AG04449 (cell line): ENCODE measurements at places on chromosomes 7 and 10.

DNA sequence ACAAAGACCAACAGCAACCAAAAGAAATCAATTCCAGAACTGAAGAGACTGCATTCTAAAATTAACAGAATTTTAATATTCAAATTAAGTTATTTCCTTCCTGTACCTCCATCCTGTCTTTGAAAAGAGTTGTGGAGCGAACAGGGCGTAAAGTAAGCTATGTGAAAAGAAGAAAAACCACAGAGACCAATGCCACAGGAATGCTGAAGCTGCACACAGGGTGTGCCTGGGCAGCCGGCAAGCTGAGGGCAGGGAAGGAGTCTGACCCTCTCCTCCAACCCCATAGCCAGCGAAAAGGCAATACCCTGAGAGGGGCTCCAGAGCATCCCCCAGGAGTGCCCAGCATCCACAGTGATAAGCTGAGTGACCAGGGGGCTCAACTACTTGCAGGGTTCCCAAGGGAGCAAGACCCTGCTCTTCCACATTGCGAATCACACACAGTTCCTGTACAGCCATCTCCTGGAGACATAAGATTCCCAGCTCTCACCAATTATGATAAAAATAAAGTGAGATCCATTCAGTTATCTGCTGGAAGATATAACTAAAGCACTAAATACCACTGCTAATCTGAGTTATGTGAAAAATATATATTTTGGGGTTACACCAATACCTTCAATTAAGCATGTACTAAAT lies 93.8 kb downstream of the PARD3 start:
- no peak for DNase-seq

- DNase-seq: peak; percentile 37
Measured at GRCh38 chr10:15035385-15036301, 8.1 kb upstream of the OLAH start.

- DNase-seq: no peak
Measured at GRCh38 chr7:24381894-24382505, 98.0 kb downstream of the NPY start.

DNA sequence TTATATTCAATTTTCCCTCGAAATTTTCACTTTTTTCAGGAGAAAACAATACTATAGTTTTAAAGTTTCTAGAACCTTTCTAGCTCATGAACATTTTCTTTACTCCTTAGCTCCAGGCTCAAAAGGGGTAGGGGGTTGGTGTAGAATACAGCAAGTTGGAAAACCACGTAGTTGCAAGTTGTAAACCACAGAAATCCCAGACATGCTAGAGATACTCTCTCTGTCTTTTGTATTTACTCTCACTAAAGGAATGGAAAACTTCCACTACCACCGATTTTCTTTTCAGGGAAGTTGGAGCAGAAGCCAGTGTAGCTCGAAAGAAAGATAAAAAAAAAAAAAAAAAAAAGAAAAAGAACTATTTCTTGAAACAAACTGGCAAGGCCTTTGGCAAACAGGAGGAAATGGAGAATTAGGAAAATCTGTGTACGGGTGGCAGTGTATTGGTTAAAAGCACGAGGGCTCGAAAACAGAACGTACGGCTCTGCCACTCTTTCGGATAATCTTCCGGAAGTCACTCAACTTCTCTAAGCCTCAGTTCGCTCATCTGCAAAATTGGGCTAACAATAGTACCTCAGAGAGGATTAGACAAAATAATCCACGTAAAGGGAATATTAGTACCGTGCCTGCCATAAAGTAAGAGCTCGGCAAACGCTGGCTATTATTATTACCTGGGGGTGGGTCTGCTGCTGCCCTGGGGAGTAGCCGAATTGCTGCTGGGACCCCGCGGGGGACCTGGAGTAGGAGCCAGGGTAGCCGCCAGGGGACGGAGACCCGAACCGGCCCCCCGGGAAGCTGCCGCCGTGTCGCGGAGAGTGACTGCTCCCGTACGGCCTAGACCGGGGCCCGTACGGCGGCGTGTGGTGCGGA lies 628 bp downstream of the MPLKIP start:
- DNase-seq: no peak

DNA sequence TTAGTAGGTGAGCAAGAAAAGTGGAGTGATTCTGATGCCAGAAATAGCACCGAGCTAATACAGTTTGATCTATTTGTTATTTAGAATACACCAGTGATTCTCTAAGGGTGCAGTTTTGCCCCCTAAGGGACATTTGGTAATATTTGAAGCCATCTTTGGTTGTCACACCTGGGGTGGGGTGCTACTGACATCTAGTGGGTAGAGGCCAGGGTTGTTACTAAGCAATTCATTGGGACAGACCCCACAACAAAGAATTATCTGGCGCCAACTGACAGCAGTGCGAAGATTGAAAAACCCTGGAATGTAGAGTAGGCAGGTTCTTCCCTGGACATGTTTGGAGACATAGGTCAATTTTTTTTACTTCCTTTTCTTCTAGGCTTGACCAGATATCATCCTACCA lies 14.6 kb downstream of the PALS2 start:
- no peak for DNase-seq

DNA sequence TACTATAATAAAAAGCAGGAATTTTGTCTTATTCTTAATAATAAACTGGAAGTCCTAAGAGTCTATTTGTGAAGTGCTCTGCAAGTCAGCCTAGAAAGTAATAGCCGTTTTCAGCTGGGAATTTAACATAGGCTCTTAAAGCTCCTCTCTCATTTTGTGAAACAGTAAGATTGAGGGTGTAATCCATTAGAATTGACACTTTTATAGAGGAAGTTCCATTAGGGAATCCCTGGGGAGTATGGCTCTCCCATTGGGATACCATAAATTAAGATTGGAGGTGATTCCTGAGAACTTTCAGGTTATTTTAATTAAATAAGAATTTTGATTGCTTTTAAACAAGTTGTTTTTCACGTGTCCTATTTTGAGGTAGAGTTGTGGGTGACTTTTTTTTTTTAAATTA lies 68.0 kb downstream of the EXOC4 start:
- DNase-seq: no peak

GRCh38 chr10:54745436-54745835 lies 55.6 kb downstream of the PCDH15 start:
- DNase-seq: no peak

- no peak for DNase-seq
Measured at GRCh38 chr7:94395141-94396036, 694 bp downstream of the COL1A2 start.

- no peak for DNase-seq
Measured at GRCh38 chr10:129421399-129422010, 45.5 kb upstream of the MGMT start.

DNA sequence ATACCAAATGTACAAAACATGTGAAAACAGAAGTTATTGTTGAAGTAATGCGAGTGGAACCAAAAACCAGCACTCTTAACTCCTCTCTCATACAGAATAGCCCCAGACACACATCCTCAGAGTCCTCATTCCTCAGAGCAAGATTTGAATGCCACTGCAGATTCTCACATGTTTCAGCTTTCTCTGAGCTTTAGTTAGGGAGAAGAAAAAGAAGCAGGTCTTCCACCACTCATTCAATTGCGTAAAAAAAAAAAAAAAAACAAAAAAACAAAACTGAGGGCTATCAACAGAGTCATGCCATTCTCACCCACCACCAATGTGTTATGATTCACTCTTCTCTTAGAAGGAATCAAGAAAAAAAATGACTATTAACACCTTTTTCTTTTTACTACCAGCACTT lies 287.7 kb downstream of the IPMK start:
- no peak for DNase-seq

DNA sequence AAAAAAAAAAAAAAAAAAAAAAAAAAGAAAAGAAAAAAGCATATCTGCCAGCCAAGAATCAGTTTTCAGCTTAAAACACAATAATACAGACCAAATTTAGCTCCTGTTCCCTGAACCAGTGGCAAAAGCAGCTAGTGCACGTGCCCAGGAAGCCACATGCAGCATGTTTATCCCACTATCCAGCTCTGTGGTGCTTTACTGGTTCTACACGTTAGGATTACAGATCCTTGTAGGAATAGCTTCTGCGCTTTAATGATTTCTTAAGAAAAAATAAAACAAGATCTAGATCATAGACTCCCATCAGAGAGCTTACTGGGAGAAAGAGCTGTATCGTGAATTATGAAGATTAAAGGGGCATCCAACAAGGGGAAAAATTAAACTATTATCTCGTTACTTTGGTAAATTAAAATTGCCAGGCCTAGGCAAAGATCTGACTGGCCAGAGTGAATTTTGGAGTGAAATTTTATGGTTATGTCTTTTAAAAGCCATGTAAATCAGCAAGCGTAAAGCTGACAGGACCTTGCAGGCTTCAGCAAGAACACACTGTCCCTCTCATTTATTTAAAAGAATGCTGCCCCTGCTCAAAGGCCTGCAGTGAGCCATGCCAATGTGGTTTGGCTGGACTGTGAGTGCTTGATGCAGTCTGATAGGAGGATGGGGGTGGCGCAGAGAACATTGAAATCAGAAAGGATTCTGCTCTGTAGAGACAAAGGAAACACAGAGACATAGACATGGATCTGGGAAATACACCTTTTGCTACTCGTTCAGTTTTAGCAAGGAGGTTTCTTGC lies 177.3 kb upstream of the PHYHIPL start:
- no peak for DNase-seq

DNA sequence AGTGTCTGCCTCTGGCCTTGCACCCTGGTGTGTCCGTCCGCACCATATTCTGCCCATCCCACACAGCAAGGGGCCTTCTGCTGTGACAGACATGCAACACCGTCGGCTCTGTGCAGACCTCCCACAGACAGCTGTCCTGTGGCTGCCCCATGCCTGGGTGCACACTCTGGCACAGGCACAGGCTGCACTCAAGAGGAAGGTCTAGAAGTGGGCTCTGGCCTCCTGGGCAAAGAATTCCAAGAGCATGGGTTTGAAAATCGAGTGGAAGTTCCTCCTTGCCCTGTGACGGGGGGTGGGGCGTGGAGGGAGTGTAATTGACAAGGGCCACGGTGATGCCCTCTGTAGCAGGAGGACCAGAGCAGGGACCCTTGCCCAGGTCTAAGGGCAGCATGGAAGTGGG lies 4.3 kb upstream of the LOXL4 start:
- DNase-seq: no peak

DNA sequence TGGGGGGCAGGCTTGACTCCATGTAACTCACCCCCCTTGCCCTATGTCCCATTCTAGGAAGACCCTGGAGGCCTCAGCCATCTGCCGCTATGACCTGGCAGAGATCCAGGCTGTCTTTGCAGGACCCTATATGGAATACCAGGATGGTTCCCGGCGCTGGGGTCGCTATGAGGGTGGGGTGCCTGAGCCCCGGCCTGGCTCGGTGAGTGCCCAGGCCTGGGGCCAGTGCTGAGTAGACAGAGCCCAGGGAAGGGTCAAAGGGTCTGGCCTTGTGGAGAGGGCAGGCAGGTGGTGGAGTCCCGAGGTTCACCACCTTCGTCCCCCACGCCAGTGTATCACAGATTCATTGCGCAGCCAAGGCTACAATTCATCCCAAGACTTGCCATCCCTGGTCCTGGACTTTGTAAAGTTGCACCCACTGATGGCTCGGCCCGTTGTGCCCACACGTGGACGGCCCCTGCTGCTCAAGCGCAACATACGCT lies 7.5 kb downstream of the MRPL43 start:
- DNase-seq: no peak

DNA sequence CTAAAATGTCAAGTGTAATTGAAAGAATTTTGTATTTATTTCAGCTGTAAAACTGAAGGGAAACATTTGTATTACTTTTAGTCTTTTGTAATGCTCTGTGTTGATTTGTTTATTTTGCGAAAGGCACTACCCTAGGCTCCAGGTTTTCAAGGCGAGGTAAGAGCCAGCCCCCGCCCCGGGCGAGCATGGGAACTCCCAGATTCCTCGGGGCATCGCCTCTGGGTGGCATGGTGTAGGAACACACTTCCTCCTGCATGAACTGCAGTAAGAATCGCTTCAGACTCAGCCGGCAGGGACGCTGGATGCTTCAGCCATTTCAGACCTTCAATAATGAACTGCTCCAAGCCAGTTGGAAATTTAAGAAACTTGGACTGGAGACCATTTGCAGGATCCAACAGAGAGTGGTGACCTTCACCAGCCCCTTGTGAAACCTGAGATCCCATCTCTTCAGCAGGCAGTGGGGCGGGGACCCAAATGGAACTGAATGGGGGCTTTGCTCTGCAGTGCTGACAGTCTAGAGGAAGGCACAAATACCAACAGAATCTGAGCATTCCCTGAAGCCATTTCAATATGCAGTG lies 544.3 kb upstream of the MGMT start:
- DNase-seq: no peak

DNA sequence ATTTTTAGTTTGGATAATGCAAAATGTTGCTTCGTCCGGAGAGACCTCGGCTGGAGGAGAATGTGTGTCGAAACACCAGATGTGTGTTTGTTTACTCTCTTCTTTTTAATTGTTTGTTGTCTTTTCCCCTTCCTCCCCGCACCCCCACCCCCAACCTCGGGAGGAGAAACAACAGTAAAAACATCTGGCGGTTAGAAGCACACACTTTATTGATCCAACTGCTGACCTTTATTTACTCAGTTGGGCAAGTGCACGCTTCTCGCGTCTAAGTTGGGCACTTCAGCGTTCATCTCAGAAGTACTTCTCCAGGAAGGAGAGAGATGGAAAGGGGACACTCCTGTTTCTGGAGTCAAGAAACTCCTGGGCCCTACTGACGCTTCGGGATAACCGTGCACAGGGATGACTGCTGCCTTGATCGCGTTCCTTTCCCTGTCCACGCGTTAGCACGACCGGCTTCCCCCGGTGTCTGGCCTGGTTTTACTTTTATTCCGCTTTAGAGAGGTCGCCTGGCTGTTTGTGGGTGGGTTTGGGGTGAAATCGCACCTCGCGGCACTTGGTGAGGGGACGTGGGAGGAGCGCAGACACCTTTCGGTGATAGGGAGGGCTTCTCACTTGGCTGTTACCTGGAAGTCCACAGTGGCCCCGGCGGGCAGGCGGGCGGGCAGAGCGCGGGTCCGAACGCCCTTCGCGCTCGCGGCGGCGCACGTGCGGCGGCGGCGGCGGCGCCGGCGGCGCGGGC lies 168.3 kb upstream of the PPP1R3A start:
- DNase-seq: no peak

DNA sequence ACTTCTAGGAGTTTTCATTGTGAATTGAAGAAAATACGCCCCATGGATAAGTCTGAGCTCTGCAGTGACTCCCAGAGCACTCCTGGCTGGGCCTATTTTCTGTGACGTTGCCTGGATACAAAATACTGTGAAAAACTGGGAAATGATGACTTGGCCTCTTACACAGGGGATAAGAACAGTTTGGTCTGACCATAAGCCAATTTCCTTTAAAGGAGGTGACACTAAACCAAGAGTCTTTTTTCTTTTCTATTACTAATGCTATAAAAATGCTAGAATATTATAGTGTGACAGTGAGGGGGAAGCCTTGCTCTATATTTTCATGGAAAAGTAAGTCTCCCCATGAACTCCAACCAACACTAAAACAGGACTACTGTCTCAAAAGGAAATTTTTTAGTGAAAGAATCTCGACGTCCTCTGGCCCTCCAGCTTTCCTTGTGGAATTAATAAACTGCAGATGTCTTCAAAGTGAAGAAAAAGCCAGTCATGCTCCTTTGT lies 45.5 kb downstream of the MYOF start:
- DNase-seq: peak; percentile 93

DNA sequence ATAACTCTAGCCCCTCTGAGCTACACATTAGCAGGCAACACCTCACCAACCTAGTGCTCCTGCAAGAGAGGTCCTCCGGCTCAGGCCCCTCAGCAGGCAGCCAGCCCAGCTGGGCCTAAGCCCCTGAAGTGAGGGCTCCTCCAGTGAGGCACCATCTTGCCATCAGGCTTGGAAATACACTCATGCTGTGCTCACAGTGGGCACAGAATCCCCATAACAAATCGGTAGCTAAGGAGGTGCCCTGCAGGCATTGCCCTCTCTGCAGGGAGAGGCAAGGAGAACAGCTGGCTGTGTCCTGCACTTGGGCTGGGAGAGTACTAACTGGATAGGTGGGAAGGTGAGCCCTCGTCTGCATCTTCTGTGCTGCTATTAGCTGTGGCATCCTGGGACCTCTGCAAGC lies 3.7 kb upstream of the C10orf71 start:
- DNase-seq: no peak
